ENCODE measurements at places on chromosomes 11 and 22.

DNA sequence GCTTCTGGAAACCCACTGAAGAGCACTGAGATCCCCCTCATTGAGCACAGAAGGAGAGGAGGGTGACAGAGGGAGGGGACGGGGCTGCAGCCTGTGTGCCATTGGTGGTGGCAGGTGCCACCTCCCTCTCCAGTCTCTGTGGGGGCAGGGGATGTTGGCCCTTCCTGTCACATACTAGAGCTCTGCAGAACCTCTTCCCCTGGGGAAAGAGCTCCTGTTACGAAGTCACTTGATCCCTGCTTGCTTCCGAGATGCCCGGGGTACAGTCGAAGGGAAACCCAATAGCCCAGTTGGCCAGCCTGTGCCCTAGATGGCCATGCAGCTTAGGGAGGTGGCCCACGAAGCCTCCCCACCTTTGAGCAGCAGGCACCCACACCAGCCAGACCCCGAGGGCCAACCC is 29.4 kb downstream of the DAGLA start:
- DNase-seq = no peak

DNA sequence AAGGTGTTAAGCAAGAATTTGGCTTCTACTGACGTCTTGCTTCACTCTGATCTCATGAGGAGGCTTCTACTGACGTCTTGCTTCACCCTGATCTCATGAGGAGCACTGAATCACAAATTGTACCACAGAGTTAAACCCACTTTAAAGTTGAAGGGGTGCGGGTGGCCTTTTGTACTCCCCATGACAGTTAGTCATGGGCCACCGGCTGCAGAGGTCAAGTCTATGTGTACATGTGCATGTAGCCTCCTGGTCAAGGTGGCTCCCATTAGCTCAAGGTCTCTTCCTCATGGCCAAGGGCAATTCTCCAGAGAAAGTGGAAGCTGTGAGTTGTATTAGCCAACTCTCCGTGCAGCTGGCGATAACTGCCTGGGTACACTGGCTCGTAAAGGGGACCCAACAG is 23.1 kb upstream of the FZD4 start:
- no peak for DNase-seq

DNA sequence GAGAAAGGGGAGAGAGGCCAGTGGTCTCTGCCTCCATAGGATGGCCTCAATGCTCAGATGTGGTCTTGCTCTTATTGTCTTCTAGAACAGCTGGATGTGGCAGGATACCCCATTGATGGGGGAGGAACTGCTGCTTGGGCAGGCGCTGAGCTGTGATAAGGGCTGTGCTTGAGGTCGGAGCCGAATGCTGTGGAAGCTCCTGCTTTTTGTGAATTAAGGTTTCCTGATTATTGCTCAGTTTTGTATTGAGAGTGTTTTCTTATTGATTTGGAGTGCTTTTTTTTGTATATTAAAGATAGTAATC is 57.2 kb downstream of the CABIN1 start:
- DNase-seq = no peak

- no peak for DNase-seq
These were observed 166.0 kb downstream of the TENM4 start for GRCh38 chr11:79274636-79275331.

DNA sequence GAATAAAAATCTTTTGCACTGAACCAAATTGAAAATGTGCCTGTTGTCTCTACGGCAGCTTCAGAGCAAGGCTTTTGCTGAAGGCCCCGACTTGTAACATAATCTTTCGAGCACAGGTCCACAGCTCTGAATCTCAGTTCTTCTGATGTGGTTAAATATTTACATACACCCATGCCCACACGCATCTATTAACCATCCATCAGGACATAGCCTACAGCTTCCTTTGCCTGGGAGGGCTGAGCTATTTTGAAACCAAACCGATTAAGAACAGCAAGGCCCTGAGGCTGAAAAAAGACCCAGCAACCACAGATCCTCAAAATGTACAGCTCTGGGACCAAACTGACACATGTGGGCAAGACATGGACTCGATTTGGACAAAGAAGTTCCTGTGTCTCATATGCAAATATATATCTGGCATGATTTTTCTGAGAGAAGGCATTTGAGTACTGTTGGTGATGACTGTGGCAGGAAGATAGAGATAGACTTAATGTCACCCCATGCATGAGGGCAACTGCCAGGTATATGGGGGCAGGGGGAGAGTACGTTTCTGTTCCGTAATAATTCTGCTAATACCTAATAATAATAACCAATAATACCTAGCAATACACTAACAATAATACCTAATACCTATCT is 322.7 kb upstream of the PLET1 start:
- DNase-seq = no peak

- DNase-seq = no peak
These were observed 275.2 kb upstream of the KIRREL3 start for GRCh38 chr11:127275774-127276173.

DNA sequence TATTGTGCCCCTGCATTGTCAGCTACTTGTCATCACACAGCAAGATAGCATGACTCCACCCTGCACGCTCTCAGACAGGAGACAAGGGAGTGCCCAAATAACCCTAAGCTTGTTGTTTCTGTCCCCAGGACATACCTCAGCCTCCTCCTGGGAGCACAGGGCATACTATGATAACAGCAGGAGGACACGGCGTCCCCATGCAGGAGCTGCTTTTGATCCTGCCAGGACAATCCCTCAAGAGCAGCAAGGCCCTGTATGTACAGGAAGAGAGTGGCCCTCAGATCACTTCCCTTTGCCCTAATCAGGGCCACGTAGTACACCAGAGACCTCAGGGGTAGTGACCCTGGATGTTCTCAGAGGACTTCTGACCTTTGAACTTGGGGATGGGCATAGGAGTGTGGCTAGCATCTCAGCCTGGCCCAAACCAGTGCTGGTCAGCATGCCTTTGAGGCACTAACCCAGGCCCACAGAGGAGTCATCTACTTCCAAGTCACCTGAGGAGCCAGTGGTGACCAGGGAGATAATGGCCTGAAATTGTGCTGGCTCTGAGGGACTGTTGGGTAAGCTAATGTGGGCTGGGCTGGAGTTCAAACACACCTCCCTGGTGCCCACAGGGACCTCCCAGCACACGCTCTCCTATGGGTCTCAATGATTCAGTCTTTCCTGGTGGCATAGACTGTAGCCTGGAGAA is 9.2 kb downstream of the APOA4 start:
- DNase-seq = no peak

GRCh38 chr22:37923927-37924326 is 17.8 kb downstream of the MICALL1 start:
- DNase-seq = no peak

GRCh38 chr11:71326328-71326940 is 74.1 kb upstream of the SHANK2 start:
- DNase-seq = no peak

- no peak for DNase-seq
These were observed 42.2 kb upstream of the PRDM11 start for GRCh38 chr11:45104006-45104789.

GRCh38 chr11:119055901-119056300 is 1.1 kb downstream of the HYOU1 start:
- no peak for DNase-seq

- DNase-seq = no peak
These were observed 12.7 kb downstream of the TTLL8 start for GRCh38 chr22:50045211-50046018.

GRCh38 chr11:34315394-34315793 is 42.4 kb downstream of the ABTB2 start:
- no peak for DNase-seq

- DNase-seq = no peak
These were observed 38.1 kb upstream of the MUC5AC start for GRCh38 chr11:1119604-1120146.
